ENCODE measurements at places on chromosomes 2 and 18.

- no peak for DNase-seq
Measured at GRCh38 chr2:139790807-139791752, 1010.9 kb upstream of the NXPH2 start.

DNA sequence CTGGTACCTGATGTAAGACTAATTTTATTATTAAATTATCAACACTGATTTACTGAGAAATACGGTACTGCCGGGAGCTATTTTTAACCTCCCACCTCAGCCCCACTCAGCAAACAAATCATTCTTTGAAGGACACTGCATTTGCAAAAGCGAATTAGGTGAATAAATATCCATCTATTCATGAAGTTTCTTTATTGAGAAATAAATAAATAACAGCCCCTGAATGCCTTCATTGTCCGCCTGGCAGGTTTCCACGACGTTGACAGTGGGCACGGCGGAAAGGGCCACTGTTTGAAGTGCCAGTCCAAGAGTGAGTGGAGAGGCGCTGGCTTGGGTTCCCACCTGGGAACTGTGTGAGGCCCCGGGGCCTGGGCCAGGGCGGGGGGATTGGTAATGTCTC is 15.7 kb downstream of the C1QL2 start:
- DNase-seq = no peak

GRCh38 chr2:6177811-6178210 is 485.6 kb downstream of the SOX11 start:
- no peak for DNase-seq

GRCh38 chr2:209138079-209138478 is 285.8 kb upstream of the MAP2 start:
- DNase-seq = no peak

GRCh38 chr2:73088703-73089102 is 17.2 kb upstream of the SFXN5 start:
- no peak for DNase-seq

DNA sequence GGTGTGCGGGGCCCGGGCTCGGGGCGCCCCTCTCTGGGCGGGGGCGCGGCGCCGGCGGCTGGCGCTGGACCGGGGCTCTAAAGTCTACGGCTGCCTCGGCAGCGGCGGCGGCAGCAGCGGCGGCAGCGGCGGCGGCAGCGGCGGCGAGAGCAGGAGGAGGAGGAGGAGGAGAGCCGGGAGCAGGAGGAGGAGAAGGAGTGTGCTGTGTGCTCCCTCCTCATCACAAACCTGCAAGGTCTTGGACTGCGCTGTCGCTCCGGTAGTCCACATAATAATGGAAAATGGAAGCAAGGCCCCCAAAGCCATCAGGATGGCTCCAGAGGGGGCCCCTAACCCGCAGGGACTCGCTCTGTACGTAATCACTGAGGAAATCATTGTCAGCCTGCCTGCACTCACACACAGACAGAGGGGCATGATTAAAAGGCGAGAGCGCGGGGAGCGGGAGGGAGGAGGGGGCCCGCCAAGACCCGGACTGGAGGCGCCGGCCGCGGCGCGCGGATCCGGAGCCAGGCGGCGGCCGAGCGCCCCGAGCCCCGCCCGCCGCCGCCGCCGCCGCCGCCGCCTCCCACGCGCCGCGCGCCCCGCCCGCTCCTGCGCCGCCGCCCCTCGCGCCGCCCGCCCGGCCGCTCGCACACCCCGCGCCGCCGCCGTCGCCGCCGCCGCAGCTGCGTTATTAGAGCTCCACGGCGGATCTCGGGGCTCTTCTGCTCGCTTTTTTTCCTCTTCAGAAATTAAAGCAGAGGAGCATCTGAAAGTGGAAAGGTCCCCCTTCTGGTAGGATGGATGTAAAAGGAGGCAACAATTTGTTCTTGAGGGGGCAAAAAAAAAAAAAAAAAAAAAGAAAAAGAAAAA is at the start of gene ZNF521:
ZNF521 (minus strand) TSS at position 390 of the 852 bp plus-strand sequence. CDS start 1,220 bp downstream, outside the sequence.
- DNase-seq = no peak

DNA sequence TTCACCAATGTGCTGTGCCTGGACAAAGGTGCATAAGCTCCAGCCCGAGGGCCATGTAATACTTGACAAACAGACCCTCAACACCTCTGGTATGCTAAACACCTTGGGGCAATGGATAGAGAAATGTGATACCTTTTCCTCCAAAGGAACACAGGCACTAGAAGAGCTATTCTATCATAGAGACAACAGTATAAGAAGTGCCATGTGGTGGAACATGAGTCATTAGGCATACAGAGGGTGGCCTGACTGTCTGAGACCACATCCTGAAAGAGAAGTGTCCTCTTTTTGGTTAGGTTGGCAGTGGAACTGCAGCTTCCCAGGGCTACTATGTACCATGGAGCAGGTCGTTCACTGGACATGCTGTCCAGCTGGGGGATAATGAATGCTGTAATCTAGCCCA is 153.9 kb downstream of the INSIG2 start:
- no peak for DNase-seq

GRCh38 chr2:129881786-129882396 is 97.6 kb upstream of the RAB6C start:
- no peak for DNase-seq

DNA sequence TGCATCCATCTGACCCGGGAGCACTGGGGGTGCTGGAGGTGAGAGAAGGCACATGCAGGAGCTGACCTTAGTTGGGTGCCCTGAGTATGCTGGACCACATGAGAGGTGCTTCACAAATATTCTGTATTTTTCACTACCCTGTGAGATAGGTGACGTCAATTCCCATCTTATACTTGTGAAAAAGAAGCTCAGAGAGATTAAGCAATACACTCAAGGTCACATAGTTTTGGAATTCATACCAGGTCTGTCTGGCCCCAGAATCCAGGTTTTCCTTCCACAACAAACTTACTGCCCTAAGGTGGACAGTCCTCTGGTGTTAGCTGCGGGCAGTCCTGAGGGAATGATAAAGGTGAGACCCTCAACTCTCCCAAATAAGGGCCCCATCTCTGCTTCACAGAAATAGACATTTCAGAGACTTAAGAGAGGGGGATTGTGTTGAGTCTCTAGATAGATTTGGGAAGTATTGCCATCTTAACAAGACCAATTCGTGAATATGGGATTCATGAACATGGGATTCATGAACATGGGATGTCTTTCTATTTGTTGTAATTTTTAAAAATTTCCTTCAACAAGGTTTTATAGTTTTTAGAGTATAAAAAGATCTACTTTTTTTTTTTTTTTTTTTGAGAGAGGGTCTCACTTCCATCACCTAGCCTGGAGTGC is 64.0 kb upstream of the SMAD7 start:
- no peak for DNase-seq

- DNase-seq = no peak
Measured at GRCh38 chr2:66679442-66679841, 244.5 kb downstream of the MEIS1 start.

DNA sequence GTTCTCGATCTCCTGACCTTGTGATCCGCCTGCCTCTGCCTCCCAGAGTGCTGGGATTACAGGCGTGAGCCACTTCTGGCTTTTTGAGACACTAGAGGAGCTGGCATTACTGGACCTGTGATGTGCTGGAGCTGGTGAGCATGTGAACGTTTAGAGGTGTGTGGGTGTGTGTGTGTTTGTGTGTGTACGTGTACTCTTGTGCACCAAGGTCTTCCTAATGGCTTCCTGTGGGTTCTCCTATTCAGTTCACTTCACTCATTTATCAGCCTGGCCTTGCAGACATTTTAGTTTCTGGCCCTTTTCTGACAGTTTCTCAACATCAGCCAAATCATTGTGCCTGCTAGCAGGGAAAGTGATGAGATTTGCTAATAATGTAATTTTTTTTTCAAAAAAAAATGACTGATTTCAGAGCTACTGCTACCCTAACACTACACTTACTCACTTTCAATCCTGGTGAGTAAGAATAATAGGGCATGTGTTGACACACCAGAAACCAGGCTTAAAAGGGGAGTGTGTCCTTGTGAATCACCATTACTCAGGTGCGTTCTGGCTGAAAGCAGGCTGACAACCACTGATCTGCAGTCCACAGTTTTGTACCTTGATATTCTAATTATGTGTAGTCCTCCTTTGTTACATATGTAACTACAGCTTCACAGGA is 41.0 kb upstream of the ACTR3 start:
- no peak for DNase-seq

- DNase-seq = no peak
Measured at GRCh38 chr2:122384768-122385333, 629.4 kb downstream of the TSN start.

- DNase-seq = no peak
Measured at GRCh38 chr18:46622999-46623398, 34.0 kb downstream of the LOXHD1 start.

DNA sequence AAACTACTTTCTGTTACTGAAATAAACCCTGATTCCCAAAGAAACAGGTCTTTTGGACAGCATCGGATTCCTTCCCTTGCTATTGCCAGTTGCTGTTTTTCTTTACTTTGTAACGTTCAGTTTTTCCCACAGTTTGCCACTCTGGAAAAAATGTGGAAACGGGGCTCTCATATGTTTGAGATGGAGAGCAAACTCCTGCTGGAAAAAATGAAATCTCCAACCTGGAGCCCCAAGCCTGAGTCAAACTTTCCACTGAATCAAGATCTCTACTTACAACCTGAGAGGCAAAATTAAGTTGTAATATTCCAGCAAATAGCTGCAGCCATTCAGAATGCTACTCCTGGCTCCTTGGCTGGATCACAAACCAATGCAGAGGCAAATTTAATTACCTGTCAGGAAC is 270.7 kb downstream of the SRBD1 start:
- DNase-seq = no peak

DNA sequence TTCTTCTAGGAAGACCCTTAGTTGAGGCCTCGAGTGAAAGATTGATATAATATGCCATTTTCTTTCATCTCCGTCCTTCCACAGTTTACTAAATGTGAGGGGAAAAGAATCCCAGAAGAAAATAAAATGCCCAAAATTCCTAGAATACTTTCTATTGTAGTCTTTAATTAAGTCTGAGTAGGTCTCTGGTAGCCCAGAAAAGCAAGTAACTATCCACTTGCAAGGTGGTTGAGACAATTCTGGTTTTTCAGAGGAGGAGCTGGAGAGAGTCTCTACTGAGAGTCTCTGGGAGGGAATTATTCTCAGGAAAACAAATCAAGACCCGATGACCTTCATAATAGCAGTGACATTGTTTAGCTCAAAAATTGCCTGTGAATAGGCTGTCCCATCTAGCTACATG is 63.9 kb upstream of the TTC39C start:
- DNase-seq = no peak

Measured in SIG-M5 (cell line).